ENCODE measurements at places on chromosomes 5 and 9. TPM values are rescaled to one million over a fixed set of nuclear protein-coding genes. Genes with fewer than 3 reads are reported as not detected.

- DNase-seq, result no peak
Observed at GRCh38 chr5:16467363-16468219, 2.0 kb upstream of the ZNF622 start.

DNA sequence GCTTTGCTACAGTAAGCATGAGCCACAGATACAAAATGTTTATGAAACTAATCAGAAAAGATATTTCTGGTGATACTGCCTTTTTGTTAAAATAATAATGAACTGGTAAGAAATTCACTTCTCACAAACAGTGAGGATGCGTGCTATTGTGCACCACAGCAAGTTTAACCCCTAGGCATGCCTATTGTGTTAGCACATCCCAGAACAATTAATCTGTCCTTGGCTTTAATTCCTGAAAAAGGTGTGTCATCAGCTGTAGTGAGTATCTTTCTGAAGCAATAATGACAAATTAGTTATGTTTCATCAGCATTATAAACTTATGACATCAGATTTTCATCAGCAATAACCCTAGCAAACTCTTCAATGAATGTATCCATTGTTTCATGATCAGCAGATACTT lies 1307.2 kb downstream of the EFNA5 start:
- no peak for DNase-seq

- no peak for DNase-seq
Observed at GRCh38 chr5:95134326-95134725, 150.6 kb downstream of the MCTP1 start.

DNA sequence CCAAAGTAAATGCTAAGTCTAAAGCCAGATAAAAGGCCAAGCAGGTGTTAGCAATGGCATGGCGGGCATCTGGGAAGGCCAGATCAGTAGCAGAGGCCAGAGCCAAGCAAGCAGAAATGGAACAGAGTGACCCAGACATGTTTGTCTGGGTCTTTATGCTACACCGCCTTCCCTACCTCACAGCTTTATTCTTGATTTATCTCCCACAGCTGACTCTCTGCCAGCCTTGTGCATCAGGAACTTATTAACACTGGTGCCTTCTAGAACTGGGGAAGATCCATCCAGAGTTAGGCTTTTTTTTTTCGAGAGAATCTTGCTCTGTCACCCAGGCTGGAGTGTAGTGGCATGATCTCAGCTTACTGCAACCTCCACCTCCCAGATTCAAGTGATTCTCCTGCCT lies 112.5 kb upstream of the SLC44A1 start:
- DNase-seq, result no peak

GRCh38 chr9:134868751-134869553 lies 11.7 kb upstream of the FCN2 start:
- DNase-seq, result no peak

DNA sequence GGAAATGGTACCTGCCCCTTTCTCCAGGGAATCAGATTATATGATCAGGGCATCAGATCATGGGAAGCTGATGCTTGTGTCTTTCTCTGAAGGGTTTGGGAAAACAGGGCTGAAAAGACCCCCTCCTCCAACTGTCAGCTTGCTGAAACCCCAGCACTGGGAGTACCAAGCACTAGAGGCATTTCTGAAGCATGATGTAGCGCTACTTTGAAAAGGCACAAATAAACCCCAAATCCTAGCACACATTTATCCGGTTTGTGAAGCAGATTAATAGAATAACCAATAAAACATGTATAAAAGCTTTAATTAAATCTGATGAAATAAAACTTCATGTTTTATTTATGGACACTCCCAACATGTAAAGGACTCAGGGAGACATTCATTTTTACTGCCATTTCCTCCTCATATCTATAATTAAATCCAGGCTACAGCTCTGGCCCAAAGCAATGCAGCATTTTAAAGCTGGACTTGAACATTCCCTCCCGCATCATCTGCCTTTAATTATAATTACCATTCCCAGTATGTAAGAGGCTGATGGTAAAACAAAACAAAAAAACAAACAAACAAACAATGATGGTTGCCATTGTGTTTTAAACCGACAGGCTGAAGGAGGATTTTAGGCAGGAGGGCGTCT lies 298.2 kb upstream of the RFX3 start:
- no peak for DNase-seq

DNA sequence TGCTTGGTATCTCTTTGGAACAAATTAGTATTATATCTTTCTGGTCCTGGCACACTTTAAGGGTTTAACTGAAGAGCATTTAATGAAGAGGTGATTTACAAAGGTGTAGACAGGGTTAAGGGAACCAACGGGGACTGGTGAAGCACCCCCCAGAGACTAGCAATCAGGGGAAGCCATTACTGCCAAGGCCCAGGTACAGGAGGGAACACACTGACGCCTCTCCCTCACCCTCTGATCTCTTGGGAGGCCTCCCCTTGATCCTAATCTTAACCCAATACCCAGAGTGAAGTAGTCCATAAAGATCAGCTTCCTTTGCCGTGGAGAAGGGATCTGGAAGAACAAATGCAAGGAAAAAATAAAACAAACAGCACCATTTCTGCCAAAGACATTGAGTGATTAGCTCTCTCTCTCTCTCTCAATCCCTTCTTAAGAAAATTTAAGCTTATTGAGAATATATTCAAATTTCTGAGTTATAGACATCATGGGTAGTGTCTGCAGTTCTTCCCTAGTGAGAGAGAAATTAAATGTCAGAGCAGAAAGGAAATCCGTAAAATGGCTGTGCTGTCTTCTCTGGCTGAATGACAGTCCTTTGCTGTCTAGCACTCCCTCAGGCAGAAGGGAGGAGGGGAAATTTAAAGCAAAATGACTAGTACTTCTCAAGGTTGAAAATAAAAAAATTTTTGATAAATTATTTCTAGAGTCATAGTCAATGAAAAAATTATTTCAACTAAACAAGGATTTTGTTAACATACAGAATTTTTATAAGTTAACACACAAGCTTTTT lies 20.0 kb downstream of the F2R start:
- DNase-seq, result no peak

GRCh38 chr5:57611177-57611576 lies 128.6 kb upstream of the ACTBL2 start:
- DNase-seq, result no peak

DNA sequence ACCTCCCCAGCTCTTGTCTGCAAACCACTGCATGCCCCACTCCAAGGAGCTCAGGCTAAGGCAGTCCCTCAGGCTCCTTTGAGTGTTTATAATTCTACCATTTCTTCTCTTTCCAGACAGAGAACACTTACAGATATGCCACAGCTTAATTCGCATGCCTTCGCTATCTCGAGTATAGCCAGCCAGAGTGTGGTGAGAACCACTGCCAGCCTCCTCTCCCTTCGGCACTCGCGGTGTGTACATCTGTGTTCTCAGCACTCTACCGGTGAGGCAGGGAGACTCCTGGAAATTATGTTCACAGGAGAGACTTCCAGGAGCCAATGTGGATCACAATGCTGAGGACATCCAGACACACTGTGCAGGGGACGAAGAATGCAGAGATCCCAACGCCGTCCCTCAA lies 143.7 kb upstream of the IRX1 start:
- no peak for DNase-seq

DNA sequence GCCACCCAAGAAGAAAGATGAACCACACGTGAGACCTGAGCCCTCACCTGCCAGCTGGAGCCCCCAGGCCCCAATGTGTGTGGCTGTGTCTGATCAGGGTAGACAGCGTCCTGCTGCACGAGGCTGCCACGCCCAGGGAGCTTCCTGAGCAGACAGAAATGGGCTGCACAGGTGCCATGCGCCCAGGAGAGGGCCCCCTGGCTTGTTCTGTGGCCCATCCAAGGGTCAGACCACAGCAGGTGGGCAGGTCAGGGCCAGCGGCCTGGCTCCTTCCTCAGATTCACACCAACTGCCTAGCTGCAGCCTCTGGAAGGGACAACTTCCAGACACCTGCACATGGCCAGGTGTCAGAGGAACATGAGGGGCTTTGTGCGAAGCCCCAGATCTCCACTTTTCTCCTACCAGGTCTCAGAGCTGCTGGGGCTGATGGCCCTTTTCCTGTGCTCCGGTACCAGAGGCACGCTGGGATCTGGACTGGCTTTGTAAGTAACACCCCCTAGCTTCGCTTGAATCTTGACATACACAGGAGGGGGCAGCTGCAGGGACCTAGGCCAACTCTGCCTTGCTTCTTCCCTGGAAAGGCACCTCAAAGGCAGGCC lies 10.8 kb downstream of the SARDH start:
- peak; percentile 39 for DNase-seq

DNA sequence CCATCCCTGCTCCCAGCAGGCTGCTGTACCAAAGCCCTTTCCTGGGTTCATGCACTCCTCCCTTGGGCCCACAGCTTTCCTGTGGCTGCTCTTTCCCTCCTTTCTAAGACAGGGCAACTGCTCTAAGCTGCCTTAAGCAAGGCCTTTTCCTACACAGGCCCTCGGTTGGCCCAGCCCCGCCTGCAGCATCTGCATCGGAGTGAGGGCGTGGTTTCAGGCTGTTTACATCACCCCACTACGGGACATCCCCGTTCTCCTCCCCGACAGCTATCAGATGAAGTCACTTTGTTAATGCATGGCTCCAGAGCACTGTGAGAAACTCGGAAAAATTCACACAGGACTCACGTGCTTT lies 3.4 kb downstream of the DPH7 start:
- DNase-seq, result no peak

- DNase-seq, result no peak
Observed at GRCh38 chr5:19497229-19497815, 490.7 kb downstream of the CDH18 start.

DNA sequence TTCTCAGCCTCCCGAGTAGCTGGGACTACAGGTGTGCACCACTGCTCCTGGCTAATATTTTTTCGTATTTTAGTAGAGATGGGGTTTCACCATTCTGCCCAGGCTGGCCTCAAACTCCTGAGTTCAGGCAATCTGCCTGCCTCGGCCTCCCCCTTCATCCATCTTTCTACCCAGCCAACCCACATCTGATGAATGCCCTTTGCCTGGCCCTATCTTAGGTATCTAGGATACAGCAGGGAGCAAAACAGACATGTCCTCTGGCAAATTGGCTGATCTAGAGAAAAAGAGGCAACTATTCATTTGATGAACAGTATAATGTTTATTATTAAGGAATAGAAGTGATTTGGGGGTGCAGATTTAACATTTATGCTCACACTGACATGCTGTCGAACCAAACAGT lies 123.0 kb downstream of the TRIO start:
- no peak for DNase-seq

DNA sequence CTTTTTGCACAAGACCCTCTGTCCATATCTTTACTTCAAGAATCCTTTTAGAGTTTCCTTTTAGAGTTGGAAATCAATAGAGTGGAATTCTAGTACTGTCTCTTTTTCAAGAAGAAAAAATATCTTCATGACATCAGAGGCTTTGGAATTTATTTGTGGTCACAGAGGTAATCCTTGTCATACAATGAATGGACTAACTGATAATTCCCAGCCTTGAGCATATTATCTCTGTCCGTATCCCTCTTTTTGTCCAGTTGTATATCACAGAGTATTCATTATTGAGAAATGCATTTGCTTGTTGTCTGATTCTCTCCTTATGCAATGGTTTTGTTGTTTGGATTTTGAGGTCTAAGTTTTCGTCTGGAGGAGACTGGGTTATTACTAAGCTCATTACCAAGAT lies 82.0 kb upstream of the HAPLN1 start:
- no peak for DNase-seq

GRCh38 chr5:81972492-81972783 lies 615 bp downstream of the ATG10 start:
- no peak for DNase-seq

- no peak for DNase-seq
Observed at GRCh38 chr9:33155393-33155792, 11.7 kb downstream of the B4GALT1 start.

GRCh38 chr9:97769208-97769607 lies 72.1 kb upstream of the XPA start:
- DNase-seq, result no peak

DNA sequence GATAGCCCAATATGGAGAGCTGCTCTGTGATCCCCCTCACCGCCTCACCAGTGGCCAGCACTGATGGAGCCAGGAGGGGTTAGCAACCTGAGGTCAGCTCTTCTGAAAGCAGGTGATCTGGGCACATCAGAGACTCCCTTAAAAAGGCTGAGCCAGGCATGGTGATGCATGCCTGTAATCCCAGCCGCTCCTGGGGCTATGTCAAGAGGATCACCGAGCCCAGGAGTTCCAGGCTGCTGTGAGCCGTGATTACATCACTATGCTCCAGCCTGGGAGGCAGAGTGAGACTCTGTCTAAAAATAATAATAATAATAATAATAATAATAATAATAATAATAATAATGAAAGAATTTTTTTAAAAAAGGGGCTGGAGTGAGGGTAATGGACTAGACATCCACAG lies 66.6 kb upstream of the HRH2 start:
- DNase-seq, result no peak

- no peak for DNase-seq
Observed at GRCh38 chr5:95087816-95088317, 197.0 kb downstream of the MCTP1 start.

DNA sequence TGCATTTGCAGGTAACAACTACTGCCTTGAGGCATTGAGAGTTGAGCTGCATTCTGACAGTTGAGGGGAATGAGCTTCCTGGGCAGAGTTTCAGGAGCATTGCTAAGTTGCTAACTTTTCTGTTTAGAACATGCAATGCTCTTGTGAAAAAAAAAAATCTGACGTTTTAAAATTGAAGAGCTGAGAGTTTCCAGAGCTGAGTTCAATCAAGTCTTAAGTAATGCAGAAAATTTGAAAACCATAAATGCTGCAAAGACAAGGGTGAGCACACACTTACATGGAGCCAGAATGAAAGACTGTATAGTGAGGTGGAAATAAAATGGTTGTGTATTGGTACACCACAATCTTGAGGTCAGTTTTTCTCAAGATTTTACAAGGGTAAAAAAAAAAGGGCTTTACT lies 166.0 kb downstream of the GABRB2 start:
- DNase-seq, result no peak

DNA sequence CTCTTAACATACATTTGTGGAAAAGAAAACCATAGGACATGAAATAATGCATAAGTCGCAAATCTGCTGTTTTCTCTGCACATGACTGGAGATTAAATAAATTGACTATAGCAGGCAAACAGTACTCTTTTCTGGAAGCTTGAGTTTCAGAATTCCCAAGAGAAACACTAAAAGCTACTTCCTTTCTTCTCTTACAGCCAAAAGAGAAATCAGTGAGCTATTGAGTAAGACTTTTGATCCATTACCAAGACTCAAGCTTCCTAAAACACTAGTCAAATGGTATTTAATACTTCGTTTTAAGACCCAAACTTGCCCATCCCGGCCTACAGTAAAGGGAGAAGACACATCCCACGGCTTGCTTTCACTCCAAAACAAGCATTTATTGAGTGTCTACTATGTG lies 335.8 kb upstream of the PUM3 start:
- DNase-seq, result no peak

The ANP32B gene
- total RNA-seq, result 296 TPM

The PCDHGB4 gene
- 0.11 TPM for total RNA-seq

The TAF1L gene
- total RNA-seq, result 0.06 TPM

The TAF11L14 gene
- not detected for total RNA-seq

The TMEM215 gene
- not detected for total RNA-seq

The PCDHGC4 gene
- not detected for total RNA-seq
